ENCODE measurements at places on chromosomes 1 and 21. TPM values are rescaled to one million over a fixed set of nuclear protein-coding genes. Genes with fewer than 3 reads are reported as not detected.

The INSRR gene
- not detected for total RNA-seq

DNA sequence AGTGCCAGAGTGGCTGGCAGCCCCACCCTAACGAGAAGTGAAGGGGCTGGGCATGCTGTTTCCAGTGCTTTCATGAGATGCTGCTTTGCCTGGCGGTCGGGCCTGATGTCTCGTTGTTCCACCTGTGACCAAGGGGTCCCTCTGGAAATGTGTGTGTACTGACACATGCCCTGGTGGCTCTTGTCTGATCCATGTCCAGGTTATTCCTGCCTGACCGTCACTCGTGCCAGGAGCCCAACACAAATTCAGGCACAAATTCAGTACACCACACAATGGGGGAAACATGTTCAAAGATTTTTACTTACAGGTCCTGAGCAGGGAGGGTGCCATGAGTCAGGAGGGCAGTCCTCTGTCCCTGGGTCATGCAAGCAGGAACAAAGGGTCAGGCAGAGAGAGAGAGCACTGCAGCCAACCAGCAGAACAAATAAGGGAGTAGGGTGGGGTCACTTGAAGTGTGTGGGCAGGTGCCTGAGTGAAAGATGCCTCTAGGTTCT is 76.3 kb downstream of the ADARB1 start:
- no peak for DNase-seq

GRCh38 chr1:102550729-102551384 is 554.1 kb upstream of the OLFM3 start:
- no peak for DNase-seq

- DNase-seq: no peak
Observed at GRCh38 chr1:93552741-93553455, 105.0 kb downstream of the FNBP1L start.

- no peak for DNase-seq
Observed at GRCh38 chr1:201562659-201563405, 23.9 kb downstream of the NAV1 start.
